CD4-positive, alpha-beta T cell treated with Interferon gamma for 1 hour (primary cell): ENCODE measurements at places on chromosomes 2 and 18.

- peak; percentile 58 for DNase-seq
Observed at GRCh38 chr2:73285159-73285739, 971 bp upstream of the FBXO41 start.

DNA sequence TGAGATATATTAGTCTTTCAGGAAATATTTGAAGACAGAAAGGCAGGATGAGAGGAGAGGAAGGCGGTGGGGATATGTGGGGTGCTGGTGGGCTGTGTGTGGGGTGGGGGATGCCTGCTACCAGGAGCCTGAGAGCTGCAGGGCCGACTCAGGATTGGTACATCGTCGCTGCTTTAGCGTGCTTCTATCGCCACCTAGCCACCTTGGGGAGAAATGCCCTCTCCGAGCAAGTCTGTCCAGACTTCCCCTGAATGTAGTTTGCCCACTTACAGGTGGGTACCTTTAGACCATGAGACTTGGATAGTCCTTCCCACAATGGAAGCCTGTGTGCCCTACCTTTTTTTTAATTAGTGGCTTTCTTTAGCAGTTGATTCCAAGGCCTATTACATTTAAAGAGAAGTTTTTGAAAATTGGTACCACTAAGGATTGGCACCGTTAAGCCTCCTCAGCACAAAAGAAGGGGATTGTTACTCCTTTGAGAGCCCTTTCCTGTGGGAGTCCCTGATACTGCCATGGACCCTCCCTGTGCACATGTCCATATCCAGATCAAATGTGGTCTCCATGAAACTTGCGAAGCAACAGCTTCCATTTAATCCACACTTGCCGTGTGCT, 114.1 kb upstream of the NDUFV2 start:
- DNase-seq: peak; percentile 47

DNA sequence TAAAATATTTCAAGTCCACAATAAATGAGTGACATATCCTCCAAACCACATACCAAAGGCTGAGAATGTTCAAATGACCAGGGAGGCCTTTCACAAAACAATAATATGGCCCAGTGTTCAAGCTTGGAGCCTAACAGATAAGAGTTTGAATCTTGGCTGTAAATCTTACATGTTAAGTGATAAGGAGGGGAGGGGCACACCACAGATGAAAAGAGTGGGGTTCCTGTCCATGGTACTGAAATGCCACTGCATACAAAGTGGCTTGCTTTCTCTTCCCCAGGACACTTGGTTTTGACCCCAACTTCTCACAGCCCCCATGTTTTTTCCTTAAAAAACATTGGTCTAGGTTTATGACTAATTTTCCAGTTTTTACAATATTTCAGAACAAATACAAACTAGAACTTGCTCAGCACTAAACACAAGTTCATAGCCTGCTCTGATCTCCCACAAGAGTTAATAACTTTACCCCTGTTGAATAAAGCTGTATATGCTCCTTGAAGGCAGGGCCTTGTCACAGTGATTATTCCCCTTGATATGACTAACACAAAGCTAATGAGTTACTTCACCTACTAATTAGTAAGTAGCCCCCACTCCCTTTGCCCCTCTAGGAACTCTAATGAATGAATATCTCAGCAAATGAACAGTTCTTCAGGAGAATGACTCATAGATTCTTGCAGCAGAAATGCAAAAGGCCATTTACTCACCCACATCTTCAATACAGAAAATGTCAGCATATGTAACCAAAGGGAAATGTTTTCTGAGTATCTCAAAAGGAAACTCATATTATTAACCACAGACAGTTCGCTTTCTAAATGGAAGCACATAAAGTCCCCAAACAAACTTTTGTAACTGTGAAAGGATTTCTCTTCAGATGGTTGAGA, 142.2 kb downstream of the SATB2 start:
- no peak for DNase-seq

DNA sequence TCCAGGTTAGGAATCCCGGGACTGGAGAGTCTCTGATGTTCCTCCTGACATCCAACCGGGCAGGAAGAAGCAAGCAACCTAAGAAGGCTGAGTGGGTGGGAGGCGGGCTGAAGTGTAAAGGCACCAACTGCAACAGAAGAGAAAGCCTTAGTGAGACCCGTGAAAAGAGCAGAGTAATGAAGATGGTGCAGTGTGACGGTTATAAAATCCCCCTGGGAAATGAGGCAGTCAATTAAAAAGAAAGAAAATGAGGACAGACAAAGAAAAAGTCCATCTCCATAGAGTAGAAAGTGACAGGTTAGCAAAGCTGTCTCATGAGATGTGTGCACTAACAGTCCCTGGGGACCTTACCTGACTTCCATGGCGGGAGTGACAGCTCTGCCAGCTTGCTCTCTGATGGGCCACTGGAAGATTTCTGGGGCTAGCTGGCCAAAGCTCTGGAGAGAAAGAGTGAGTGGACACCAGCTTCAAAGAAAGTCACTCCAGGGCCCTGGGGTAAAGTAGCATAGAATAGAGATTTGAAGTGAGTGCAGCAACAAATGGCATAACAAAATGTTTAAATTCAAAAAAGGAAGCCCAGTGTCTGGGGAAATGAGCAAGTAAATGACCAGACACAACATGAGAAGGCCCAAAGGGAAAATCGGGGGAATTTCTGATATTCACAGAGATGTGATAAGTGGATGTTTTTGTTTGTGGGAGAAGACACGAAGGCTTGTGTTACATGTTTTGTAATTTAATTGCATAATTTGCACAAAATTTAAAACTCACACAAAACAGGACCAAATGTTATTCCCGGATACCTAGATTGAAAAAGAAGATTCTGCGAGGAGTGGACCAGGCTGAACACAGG, 44.1 kb upstream of the IGFBP2 start:
- no peak for DNase-seq

DNA sequence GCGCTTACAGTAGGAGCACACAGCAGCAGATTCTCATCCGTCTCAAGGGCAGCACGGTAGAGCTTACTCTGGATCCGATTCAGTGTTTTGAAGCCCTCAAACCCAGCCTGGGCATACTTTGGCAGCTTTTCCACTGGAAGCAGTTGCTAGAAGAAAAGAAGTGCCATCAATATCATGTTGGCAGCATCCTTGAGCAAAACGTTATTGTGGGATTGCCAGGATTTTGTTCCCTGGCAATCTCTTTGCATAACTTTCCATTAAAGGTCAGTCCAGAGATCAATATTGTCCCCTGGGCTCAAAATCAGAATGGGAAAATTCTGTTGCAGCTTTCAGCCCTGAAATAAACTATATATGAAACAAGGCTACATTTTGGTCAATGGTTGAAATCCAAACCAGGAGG, 8.4 kb downstream of the SNRNP200 start:
- no peak for DNase-seq

GRCh38 chr2:186918495-186918894, 69.5 kb upstream of the ZSWIM2 start:
- no peak for DNase-seq

DNA sequence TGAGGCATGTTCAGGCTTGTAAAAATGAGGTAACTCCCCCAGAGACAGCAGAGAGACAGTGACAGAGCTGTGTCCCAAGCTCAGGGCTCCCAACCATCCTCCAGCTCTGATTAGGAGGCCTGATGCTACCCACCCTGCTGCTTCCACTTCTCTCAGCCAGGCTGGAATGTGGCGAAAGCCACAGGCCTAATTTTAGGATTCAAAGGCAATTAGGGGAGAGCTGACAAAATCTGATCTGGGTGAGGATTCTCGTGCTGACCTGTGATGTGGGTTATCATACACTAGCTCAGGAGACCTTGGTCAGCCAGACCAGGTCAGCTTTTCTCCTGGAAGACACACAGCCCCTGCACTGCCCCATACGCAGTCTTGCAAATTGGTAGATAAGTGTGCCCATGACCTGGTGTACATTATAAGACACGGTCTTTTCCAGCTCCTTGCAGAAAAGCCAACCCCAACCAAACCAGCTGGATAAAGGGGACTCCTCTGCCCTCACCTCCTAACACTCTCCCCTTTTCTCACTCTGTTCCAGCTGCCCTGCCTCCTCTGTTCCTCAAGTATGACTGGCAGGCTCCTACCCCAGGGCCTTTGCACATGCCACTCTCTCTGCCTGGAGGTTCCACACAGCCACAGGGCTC, 225.9 kb downstream of the MGAT5 start:
- no peak for DNase-seq

- DNase-seq: no peak
Observed at GRCh38 chr18:2394684-2395083, 176.6 kb downstream of the METTL4 start.

DNA sequence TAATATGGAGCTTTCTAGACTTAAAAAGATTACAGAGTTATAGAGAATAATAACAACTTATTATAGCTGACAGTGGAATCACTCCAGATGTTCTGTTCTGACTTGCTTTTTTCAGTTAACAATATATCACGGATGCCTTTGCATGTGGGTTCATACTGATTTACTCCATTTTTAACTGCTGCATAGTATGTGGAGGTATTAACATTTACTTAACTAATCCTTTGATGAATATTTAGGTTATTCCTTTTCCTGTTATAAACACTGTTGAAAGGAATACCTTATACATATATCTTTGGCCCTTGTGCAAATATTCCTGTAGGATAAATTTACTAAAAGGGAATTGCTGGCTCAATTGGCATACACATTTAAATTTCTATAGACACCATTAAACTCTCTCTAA, 33.1 kb upstream of the ZFP36L2 start:
- no peak for DNase-seq

DNA sequence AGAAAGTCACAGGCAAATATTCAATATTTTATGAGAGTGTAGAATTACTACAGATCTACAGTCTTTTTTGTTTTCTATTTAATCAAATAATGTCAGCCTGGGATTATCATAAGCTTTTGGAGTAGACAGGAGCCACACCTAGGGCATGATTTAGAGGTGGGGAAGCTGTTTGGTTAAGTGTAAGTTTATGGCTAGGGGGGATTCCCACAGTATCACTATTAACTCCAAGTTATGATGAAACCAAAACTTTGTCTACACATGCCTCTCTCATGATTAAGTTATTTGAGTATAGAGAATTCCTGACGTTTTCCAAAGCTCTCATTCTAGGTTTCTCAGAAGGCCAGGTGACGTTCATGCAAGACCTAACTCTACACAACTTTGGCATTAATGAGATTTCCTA, 2.1 kb downstream of the SERPINB10 start:
- DNase-seq: no peak

GRCh38 chr18:12327510-12328178, 19.6 kb downstream of the TUBB6 start:
- peak; percentile 55 for DNase-seq

DNA sequence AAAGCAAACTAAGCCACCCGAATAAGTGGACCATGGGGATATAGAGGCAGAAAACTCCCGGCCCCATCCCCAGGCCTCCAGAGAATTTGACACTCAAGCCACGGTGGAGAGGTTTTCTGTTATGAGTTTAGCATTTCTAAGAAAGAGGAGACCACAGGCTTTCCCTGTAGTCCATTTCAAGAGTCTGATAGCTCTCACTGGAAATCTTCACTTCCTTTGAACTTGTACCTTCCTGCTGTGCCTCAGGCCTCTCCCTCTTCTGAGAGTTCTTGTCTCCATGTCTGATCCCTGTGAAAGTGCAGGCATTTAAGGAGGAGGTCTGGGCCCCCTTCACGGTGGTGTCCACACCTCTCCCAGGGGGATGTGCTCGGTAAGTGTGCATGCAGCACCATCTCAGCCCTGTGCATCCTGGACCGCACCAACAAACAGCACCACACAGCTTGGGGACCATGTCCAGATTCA, 113.7 kb downstream of the BCL2 start:
- DNase-seq: no peak

- no peak for DNase-seq
Observed at GRCh38 chr2:227942021-227942420, 70.6 kb downstream of the DAW1 start.

GRCh38 chr18:36633961-36634412, 194.8 kb downstream of the TPGS2 start:
- DNase-seq: no peak
